ENCODE measurements at places on chromosomes 13 and 19.

DNA sequence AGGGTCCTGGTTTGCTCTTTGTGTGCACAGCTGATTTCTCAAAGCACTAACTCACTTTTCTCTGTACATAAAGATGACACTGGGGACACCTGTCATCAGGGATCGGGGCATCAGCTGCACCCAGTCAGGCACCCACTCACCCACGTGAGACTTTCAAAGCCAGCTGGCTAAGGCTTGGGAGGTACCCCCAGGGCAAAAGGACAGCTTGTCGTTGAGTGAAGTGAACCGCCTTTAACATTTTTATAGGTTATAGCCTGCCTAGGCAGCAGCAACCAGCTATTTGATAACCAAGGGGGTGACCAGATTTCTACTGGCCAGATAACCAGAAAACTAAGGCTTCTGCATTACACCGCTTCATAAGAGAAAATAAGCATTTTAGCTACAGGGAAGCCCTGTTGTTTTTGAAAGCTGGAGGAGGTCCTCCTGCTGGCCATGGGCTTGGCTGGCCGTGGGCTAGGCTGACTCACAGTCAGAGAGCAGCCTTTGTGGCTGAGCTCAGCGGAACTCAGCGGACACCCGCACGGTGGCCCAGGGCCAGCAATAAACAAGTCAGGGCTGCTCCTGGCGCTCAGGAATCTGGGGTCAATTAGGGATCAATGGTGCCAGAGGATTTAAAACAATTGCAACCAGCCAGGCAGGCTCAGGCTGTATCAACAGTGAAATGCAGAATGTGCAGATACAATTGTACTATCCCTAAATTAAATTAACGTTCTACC is 57.1 kb downstream of the ALOX5AP start:
- peak; percentile 92 for DNase-seq

DNA sequence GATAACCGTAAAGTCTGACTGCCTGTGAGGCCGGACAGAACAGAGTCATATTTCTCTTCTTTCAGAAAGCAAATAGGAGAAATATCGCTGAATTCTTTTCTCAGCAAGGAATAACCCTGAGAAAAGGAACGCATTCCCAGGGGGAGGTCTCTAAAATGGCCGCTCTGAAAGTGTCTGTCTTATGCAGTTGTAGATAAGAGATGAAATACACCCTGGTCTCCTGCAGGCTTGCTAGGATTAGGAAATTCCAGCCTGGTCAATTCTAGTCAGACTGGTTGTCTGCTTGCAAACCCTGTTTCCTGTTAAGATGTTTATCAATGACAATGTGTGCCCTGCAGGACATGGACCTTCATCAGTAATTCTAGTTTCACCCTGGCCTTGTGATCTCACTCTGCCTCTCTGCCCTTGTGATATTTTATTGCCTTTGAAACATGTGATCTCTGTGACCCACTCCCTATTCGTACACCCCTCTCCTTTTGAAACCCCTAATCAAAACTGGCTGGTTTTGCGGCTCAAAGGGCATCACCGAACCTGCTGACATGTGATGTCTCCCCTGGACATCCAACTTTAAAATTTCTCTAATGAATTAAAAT is 934.8 kb upstream of the SPRY2 start:
- DNase-seq: no peak

DNA sequence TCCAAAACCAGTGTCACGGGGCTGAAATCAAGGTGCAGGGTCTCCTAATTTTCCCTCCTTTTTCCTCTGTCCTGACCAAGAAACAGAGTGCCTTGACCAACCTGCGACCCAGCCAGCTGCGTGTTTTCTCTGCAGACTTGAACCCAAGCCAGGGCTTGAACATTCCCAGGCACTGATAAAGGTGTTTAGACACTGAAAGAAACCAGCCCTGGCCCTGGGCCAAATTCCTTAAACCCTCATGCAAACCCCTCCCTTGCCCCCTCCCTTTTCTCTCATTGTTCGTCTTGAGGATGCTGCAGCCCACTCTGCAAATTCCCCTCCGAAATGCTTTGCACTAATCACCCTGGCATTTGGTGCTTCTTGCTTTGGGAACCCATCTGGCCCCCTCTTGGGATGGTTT is 9.5 kb upstream of the FFAR2 start:
- peak; percentile 27 for DNase-seq

GRCh38 chr19:4042064-4042730 is 24.5 kb downstream of the ZBTB7A start:
- DNase-seq: no peak

GRCh38 chr19:51368366-51369282 is at the start of gene CLDND2:
Gene CLDND2 (minus strand): TSS chr19:51369003. CDS start chr19:51368577, 426 bp downstream.
- no peak for DNase-seq

GRCh38 chr13:113803409-113804016 is 44.5 kb downstream of the TMEM255B start:
- no peak for DNase-seq

DNA sequence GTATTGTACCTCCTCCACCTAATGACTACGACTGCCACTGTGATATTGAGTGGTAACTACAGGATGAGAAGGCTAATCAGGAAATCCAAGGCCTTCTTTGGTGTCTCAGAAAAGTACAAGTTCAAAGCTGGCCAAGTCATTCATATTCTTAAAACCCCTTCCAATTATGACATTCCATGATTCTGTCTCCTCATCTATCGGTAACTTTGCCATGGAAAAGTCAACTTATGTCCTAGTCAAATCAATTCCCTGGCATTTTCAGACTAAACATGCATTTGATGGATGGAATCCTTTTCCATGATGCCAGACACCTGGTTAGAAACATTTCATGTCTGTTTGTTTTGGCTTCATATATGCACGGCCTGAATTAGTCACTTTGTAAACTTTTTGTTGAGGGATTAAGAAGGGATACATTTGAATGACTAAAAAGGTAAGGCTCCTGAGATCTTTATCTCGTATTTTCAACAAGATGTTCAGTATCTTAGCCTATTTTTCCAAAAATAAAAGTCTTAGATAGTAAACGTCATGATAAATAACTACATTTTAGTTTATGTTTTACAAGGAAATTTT is 186.5 kb downstream of the NHLRC3 start:
- no peak for DNase-seq
